Activated effector memory CD4-positive, alpha-beta T cell treated with anti-CD3 and anti-CD28 coated beads, Interleukin-2, amount 50 U/mL, for 16 hours (primary cell): ENCODE measurements at places on chromosomes 6 and 20.

DNA sequence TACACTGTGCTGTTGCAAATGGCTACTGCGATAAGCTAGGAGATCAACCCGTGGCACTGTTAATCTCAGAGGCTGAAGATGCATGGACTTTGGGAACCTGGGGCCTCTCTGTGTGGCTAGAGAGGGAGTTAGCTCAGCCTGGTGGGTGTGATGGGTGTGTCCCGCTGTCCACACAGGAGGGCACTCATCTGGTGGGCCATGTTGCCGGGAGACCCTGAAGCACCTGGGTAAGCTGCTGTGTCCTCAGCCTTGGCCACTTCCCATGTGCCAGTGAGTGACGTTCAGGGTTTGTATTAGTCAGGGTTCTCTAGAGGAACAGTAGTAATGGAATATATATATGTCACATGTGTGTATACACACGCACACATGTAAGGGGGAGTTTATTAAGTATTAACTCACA, 132.7 kb downstream of the ERMARD start:
- no peak for DNase-seq

DNA sequence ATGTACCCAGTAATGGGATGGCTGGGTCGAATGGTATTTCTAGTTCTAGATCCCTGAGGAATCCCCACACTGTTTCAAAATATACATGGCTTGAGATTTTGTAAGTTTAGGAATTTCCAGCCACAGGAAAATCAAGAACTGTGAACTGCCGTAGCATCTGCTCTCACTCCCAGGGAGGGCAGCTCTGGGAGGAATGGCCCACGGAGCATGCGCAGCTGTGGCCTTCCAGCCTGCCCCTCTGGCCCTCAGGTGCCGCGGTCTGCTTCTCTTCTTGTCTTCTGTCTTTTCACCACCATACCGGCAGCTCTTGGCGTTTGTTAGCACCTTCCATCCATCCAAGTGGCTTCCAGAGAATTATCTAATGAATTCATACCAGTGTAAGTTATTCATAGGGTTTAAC, 19.9 kb upstream of the EXOC2 start:
- DNase-seq: no peak

DNA sequence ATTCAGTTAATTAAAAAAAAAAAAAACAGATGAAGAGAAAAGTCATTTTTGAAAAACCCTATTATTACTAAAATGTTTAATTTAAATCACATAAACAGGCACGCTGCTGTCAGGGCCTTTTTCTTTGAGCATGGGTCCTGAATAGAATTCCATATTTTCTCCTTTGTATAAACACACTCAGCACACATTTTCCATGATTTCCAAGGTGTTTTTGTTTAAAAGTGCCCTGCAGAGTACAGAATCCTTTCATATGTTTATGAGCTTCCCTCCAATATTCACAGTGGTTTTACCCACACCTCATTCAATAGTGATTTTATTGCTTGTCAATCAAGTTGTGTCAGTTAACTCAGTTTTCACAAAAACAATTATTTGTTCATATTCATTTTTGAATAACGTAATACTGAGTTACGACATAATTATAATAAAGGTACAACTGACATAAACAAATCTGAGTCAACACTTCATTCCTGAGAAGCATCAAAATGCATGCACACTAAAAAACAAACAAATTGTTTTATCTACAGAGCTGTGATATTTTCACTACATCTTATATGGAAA, 15.2 kb downstream of the SLC35B3 start:
- DNase-seq: no peak

DNA sequence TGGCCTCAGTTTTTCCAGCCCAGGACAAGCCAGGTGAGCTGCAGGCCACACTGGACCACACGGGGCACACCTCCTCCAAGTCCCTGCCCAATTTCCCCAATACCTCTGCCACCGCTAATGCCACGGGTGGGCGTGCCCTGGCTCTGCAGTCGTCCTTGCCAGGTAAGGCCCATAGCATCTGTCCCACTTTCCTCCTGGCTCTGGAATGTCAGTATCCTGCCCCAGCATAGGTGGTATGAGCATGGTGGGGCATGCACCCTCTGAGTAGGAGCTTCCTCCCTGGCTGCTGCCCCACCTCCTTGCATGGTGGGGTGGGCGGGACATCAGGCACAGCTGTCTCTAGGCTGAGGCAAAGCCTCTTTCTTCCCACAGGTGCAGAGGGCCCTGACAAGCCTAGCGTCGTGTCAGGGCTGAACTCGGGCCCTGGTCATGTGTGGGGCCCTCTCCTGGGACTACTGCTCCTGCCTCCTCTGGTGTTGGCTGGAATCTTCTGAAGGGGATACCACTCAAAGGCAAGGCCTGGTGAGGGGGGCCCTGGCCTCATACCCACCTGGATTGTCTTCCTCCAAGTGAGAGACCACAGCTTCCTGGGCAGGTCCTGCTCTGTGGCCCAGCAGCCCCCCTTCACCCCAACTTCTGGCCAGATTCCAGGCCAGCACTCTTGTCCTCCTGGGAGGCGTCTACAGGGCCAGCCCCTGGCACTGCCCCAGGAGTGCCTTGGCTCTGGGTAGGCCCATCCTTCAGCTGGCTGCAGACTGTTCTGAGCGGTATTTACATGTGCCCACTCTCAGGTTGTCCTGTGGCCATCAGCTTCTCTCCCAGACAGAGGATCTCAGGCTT, 9.1 kb downstream of the PI16 start:
- DNase-seq: peak; percentile 71

- DNase-seq: no peak
These were observed 29.9 kb upstream of the BACH2 start for GRCh38 chr6:90326404-90327057.

DNA sequence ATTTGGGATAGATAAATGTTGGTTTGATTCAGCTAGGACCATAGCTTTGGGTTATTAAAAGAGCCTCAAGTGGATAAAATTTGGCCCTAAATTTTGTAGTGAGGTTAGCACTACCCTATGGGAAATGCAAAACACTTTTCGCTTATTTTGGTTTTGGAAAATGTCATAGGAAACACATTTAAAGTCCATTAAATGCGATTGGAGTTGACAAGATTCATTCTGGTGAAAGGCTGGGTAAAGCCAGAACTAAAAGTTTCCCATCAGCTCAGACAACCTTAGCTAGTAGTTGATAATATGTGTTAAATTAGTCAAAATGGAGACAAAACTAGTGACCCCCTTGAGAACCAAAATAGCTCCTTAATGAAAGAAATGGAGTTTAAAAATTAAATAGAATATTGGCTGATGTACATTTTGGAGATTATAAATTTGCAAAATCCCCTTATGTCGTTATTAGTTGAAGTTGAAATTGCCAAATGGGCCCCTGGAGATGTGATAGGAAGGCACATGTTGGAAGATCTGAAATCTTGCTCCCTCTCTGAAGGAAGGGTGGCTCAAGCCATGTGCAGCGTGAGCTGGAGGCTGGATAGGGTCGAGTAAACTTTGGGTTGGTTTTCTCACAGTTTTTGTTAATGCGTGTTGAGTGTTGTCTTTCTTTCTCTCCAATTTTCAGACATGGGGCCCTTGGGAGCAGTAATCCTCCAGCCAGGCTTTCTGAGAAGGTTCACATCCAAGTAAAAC, 72.8 kb downstream of the CD83 start:
- no peak for DNase-seq

- DNase-seq: no peak
These were observed 211.4 kb upstream of the ZFP64 start for GRCh38 chr20:52402950-52403349.

DNA sequence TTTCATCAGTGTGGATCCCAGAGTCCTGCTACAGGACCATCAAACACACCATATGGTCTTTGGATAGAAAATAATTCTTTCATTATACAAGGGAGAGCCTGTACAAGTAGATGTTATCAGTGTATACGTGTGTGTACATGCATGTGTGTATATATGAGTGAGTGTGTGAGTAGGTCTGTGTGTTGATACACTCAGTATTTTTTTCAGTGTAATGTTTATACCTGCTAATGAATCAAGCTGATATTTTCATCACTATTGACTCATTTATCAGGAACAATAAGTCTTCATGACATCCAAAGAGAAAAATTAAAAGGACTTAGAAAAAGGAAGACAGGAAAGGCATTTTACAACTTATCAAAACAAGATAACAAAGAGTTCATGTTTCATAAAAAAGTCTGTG, 66.5 kb downstream of the EPM2A start:
- no peak for DNase-seq

DNA sequence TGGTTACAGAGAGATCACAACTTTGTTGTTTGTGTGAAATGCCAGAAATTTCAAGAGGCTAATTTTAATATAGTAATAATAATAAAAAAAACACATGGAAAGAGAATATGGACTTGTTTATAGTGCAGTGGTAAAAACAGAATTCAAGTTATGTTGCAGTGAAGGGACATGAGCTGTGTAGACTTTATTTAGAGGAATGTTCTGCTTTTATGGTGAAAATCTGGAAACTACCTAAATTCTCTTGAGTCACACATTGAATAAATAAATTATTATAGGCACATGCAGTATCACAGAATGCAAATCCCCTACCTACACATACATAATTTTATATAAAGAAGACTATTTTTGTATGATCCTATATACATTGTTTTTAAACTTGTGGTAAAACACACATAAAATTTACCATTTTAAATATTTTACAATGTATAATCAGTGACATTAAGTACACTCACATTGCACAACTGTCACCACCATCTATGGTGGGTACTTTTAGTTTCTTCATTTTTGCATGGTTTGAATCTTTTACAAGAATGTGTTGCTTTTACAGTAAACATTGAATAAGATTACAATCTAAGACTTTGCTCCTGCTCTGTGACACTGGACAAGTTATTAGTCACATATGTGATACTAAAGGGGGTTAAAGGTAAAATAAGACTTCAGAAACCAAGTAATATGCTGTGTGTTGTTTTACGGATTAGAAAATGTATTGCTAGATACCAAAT, 107.4 kb downstream of the B3GAT2 start:
- DNase-seq: no peak

DNA sequence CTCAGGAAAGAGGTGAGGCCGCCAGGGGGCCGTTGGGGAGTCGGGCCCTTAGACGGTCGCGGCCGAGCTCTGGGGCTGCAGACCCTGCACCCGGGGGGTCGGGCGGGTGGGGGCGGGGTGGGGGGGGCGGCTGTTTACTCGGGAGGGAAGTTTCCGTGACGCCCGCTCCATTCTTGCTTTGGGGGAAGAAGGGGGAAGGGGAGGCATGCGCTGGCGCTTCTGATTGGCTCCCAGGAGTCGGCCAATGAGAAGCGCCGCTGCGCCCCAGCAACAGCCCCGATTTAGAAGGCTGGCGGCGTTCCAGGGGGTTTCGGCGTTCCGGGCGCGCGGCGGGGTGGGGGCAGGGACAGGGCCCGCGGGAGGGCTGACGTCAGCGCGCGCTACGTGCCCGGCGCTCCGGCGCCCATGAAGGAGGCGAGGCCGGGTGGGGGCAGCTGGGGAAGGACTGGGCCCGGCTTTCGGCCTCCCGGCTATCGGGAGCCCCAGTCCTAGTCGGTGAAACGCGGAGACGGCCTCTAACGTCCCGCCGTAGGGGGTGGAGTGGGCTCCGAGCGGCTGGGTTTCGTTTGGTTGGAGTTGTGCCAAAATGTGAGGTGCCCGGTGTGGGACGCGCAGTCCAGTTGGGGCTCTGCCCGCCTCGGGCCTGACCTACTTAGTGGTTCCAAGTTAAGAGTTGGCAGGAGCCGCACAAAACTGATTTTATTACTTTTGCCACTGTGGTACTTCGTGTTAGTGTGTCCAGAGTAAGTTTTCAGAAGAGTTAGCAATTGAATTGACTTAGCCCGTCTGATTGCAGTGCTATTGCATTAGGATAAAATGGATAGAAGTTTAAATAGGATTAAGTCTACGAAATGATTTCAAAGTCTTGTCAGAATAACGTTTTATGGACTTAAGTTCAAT, 1.1 kb downstream of the PNRC1 start:
- DNase-seq: peak; percentile 99

GRCh38 chr20:33673410-33674293, 576 bp downstream of the NECAB3 start:
- no peak for DNase-seq

DNA sequence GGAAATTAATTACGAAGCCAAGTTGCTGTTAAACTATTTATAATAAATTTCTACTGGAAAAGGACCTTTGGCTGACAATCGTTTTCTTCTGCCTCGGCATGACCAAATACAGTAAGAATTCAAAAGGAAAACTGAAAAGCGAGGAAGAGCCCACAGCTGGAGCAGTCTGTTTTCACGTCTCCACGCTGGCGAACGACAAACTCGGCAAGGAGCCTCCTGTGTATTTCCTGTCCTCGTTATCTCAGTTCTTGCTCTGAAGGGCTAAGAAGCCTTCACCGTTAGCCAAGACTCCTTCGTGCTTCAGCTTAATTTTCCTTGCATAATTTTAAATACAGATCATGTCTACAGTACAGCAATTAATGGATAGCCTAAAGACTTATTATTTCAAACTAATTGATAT, 214.3 kb upstream of the PLCB4 start:
- no peak for DNase-seq

- no peak for DNase-seq
These were observed 99.5 kb downstream of the KLHL32 start for GRCh38 chr6:97023982-97024381.

DNA sequence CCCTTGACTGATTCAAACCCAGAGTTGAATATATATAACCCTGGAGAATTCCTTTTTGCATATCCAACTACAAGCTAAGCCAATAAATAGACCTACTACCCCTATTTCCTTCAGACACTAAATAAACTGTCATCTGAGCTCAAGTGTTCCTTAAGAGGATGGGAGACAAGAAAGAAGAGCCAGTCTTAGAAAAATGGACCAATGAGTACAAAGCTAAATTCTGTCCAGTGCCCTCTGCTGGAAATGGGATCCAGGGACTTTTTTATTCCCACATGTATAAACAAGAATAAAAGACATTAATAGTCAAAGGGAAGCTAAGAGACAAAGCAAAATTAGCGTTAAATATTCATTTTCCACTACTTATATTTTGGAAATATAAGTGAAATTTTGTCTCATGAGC, 4.8 kb downstream of the PPP1R10 start:
- no peak for DNase-seq

DNA sequence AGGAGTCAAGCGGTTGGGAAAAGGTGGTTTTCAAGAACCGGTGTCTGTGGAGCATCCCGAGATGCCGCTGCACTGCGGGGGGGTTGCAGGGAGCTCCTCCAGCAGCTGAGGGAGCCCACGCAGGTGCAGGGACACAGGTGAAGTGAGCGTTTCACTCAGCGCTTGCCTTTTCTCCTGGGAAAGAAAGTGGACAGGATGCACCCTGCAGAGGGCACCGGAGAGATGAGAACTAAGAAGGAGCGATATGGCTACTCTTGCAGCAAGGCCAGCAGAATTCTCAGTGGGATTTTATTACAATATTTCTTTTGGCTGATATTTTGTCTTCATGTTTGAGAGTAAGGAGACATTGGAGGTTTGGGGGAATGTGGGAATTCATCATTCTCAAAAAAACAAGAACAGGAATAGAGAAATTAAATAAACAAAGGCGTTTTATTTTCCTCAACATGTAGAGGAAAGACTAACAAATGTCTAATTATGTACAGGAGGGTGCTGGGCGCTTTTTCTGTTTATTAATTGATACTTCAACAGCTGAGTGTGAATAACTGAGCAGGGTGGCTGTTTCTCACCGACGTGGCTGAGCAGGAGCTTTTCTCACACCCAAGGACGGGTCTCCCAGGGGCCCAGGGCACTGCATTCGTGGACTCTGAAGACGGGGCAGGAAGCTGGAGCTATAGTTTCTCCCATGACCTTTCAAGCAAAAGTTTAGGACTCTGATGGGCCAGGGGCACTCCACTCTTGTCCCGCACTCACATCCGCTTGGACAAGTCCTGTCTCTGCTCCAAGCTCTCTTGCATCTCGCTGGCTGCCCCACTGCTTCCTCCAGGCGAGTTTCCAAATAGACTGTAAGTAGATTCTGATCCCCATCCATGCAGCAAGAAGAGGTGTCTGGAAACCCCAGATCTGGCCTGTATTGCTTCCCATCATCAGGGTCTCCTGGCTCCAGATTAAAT, 176.1 kb downstream of the SMOC2 start:
- no peak for DNase-seq

- no peak for DNase-seq
These were observed 509.9 kb downstream of the TENT5A start for GRCh38 chr6:81242624-81243023.
